SK-N-SH (cell line): ENCODE measurements at places on chromosomes 4 and X.

- no peaks in the 10 kb centered on the region for H3K27me3 ChIP-seq
- no peaks in the 10 kb centered on the region; the same call in 1 of the 2 replicates for H3K4me1 ChIP-seq
- no peaks in the 10 kb centered on the region for H3K36me3 ChIP-seq
- peak overlapping the region; percentile 22 for H3K27ac ChIP-seq
- no peak overlapping the region for H3K4me3 ChIP-seq
- no peak for DNase-seq
Measured at GRCh38 chr4:173998471-173999144, 284.9 kb downstream of the FBXO8 start.

DNA sequence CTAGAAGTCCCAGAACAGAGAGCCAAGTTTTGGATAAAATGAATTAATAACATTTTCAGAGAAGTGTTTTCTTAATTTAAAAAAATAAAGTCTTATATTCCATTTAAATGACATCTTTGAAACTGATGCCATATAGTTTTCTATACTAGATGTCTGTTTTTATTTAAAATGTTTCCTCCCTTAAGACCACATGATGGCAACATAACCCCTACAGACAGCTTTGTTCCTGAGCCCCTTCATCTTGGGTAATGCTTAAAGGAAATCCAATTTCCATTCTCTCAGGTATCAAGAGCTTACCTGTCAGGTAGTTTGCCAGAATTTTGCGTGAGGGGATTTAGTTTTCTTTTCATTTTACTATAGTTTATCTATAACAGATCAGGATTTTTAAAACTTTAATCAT is 181.4 kb upstream of the UGT8 start:
- no peaks in the 10 kb centered on the region for H3K36me3 ChIP-seq
- no peak overlapping the region for H3K4me3 ChIP-seq
- H3K27me3 ChIP-seq, result no peaks in the 10 kb centered on the region; the same call in 1 of the 2 replicates

DNA sequence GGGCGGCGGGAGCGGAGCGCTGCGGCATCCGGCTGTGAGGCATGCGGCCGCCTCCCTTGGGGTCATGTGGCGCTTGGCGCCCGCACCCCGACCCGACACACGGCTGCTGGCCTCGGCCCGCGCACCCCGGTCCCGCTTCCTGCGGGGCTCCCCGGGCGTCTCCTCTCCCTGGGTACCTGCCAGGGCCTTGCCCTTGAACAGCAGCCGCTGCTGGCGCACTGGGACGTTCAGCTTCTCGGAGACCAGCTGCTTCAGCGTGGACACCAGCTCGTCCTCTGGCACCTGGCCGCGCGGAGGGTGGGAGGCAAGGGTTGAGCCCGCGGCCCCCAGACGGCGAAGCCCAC is 391 bp downstream of the UBL4A start:
- H3K27me3 ChIP-seq, result 0 out of 2 replicates have a peak, but pooled peaks cover 10% of the 10 kb centered on the region
- peak overlapping the region; percentile 56 for H3K4me3 ChIP-seq

DNA sequence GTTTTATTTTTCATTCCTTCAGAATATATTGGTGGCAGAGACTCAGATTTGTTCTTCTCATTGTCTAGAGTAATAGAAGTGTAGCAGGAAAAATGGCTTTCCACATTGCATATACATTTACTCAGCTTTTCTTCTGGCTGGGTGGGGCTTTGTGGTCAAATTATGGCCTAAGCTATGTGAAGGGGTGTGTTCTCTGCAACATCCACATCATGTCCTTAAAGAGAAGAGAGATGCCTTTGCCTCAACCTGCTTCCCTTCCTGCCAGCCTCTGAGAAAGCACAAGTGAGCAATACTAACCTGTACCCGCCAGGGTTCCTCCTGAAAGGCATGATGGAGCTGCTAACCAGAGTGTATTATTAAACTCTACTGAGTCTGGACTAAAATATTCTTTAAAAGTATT is 695.6 kb upstream of the FAM241A start:
- no peak for DNase-seq
- no peaks in the 10 kb centered on the region for H3K4me1 ChIP-seq
- no peaks in the 10 kb centered on the region for H3K36me3 ChIP-seq
- no peak overlapping the region for H3K27ac ChIP-seq
- no peaks in the 10 kb centered on the region for H3K27me3 ChIP-seq
- H3K4me3 ChIP-seq, result no peak overlapping the region

- H3K27me3 ChIP-seq, result no peaks in the 10 kb centered on the region
- DNase-seq, result no peak
- H3K4me1 ChIP-seq, result no peaks in the 10 kb centered on the region
- no peaks in the 10 kb centered on the region for H3K36me3 ChIP-seq
- no peak overlapping the region for H3K27ac ChIP-seq
- no peak overlapping the region for H3K4me3 ChIP-seq
Measured at GRCh38 chrX:104135677-104136076, 21.1 kb downstream of the SLC25A53 start.

DNA sequence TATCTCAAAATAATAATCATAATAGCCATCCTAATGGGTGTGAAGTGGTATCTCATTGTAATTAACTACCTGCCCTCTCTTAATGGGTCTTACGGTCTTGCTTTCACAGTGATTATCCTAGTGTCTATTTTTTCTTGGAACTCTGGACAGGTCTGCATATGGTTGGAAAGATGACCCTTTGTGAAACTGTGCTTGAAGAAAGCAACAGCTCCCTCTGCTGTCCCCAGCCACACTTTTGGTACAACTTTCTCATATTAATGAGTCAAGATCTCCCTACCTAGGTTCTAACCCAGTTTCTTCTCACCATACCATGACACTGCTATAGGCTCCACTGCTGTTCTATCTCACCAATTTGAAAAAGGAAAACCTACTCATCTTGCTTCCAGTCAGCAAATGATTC is 2.4 kb downstream of the TFDP3 start:
- H3K27ac ChIP-seq, result no peak overlapping the region
- H3K36me3 ChIP-seq, result no peaks in the 10 kb centered on the region
- H3K4me3 ChIP-seq, result no peak overlapping the region
- no peaks in the 10 kb centered on the region for H3K27me3 ChIP-seq
- DNase-seq, result peak; percentile 40

- DNase-seq, result no peak
- no peak overlapping the region for H3K4me3 ChIP-seq
- H3K36me3 ChIP-seq, result peaks cover 26% of the 10 kb centered on the region
- H3K4me1 ChIP-seq, result no peaks in the 10 kb centered on the region
Measured at GRCh38 chrX:47239898-47240545, 7.2 kb downstream of the USP11 start.

DNA sequence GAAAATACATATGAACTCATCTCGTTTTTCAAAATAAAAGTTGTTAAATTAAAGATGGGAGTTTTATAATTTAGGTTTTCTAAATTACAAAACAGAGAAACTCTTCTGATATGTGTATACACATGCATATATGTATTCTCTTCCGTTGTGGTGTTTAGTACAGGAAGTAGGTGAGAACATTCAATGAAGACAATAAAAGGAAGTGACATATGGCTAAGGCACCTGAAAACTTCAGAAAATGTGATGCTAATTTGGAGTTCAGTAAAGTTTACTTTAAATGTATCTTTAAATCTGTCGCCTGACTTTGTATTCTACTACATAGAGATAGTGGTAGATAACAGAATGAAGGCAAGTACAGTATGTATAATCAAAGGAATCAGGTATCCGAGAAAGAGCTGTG is 33.5 kb upstream of the ITM2A start:
- no peak for DNase-seq
- H3K4me1 ChIP-seq, result no peaks in the 10 kb centered on the region
- no peak overlapping the region for H3K27ac ChIP-seq
- H3K27me3 ChIP-seq, result no peaks in the 10 kb centered on the region; the same call in 1 of the 2 replicates
- H3K36me3 ChIP-seq, result no peaks in the 10 kb centered on the region

DNA sequence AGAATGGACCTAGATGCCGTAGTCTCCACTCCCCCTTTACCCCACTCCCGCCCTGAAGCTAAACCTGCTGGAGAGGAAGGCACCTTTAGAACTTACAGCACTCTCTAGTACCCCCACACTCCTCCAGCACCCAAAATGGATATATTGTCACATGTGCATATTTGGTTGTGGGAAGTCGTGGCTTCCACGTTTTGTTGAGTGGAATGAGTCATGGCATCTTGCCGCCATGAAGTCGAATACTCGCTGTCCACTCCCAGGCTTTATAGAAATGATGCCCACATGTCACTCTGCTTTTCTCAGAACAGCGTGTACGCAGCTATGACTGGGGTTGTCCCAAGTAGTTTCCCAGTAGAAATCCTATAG is 545 bp downstream of the ABCE1 start:
- H3K36me3 ChIP-seq, result peaks cover 39% of the 10 kb centered on the region
- peak; percentile 41 for DNase-seq
- peak overlapping the region; percentile 65 for H3K4me3 ChIP-seq
- H3K4me1 ChIP-seq, result peaks cover 12% of the 10 kb centered on the region
- H3K27ac ChIP-seq, result peak overlapping the region; percentile 94
- no peaks in the 10 kb centered on the region for H3K27me3 ChIP-seq

GRCh38 chr4:89837385-89837992 is 528 bp upstream of the SNCA start:
- H3K4me3 ChIP-seq, result peak overlapping the region; percentile 84
- peak overlapping the region; percentile 40; the same call in 1 of the 2 replicates for H3K27ac ChIP-seq
- H3K4me1 ChIP-seq, result peaks cover 5% of the 10 kb centered on the region
- H3K36me3 ChIP-seq, result peaks cover 2% of the 10 kb centered on the region; the same call in 1 of the 2 replicates

DNA sequence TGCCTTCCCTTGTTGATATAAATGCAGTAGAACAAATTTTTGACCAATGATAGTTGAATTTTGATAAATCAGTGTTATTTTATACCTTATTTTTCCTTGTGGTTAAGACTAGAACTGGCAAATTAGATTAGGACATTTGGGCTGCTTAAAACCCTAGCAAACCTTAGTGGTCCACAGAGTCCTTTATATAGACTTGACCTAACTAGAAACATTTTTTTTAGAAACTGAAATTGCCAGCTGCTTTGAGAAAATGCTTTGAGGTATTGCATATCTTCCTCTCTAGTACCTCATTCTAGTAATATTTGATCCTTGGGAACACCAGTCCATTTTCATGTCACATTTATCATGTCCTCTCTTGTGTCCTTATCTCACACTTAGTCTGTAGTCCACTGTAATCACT is 580.3 kb downstream of the FSTL5 start:
- H3K27me3 ChIP-seq, result no peaks in the 10 kb centered on the region
- DNase-seq, result no peak
- no peak overlapping the region for H3K4me3 ChIP-seq
- no peaks in the 10 kb centered on the region; the same call in 1 of the 2 replicates for H3K4me1 ChIP-seq

DNA sequence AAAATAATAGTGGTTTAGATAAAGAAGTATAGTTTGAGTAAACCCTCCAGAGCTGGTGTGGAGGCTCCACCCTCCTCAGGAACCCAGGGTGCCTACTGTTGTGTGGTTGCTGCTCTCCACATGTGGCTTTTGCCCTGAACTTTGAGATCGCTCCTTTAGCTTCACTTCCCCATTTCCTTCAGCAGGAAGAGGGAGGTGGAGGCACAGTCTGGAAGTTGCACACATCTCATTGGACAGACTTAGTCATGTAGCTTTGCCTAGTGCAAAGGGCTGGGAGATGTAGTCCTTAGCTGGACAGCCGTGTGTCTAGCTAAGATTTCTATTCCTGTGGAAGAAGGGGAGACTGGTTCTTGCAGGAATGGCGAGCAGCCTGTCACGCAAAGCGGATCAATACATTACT is 37.9 kb downstream of the RGS12 start:
- H3K27ac ChIP-seq, result no peak overlapping the region
- H3K4me1 ChIP-seq, result no peaks in the 10 kb centered on the region
- H3K27me3 ChIP-seq, result no peaks in the 10 kb centered on the region
- no peak for DNase-seq

DNA sequence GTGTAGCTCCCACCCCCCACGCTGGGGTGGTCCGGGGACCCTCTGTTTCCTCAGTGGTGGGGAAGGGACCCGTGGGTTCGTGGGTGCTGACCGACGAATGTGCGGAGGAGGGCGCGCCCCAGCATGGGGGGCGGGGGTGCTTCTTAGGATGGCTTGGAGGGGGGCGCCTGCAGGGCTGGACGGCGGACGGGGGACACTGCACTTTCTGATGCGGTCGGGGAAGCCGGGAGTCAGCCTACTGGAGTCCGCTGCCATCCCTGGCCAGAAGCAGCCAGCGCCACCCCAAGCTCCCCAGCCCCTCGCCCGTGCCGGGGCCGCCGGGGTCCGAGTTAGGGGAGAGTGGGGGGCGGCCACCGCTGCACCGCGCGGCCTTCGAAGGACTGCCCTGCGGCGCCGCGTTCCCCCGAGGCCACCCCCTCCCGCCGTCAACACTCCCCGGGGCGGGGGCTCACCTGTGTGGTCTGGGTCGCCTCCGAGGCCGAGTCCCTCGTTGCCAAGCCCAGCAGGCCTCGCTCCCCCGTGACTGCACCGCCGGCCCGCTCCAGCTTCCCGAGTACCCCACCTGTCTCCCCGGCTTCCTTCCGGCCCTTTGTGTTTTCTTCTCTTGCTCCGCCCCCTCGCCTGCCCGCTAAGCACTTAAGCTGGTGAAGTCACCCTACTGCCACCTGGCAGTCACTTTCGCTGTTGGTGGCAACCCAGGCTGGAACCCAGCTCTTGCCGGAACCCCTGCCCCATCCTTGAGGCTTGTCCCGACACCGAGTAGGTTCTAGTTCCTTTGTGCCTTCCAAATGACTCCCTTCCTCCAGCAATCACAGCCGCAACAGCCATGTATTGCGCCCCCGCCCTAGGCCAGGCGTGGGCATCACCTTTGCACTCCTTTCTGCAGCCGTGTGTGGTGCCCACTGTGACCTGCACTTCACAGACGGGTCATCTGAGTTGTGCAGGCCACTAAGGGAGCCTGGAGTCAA is at the start of gene OCIAD2:
Gene OCIAD2 (minus strand): TSS at position 569 of the 968 bp plus-strand sequence. CDS start 2,225 bp downstream, outside the sequence.
- H3K27ac ChIP-seq, result peak within 1 kb of the TSS; percentile 72; the same call in 1 of the 2 replicates
- no peaks in the 10 kb centered on the region for H3K27me3 ChIP-seq
- peaks cover 17% of the 10 kb centered on the region for H3K4me1 ChIP-seq
- peaks cover 20% of the 10 kb centered on the region for H3K36me3 ChIP-seq
- peak within 1 kb of the TSS; percentile 82 for H3K4me3 ChIP-seq

DNA sequence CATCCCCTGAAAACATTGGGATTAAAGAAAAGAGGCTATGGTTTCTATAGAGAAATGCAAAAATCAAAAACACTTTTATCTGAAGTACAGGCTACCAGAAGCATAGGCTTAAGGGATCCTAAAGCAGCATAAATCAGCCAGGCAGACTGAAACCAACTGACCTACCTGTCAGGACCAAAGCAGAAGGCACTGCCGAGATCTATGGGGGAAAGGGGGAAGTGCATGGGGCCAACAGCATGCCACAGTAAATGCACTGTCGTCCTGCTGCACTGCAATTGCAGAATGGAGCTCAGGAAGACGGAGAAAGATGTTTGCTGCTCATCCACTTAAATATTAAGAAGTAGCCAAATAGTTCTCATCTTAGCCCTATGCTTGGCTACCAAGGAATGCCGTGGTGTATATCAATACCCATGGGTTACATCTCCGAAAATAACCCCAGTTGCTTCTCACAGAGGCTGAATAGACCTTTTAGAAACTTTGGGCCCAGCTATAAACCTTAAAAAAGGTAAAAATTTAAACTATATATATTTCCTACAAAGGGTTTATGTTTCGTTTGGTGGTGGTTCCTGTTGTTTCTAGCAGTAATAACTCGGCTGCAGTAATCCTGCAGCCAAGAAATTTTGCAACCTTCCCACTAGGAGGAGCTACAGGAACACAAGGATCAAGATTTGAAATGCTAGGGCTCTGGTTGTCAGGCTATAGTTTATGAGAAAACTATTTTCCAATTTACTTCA is 312.2 kb upstream of the DIAPH2 start:
- peak; percentile 38 for DNase-seq
- H3K27ac ChIP-seq, result no peak overlapping the region
- no peaks in the 10 kb centered on the region for H3K27me3 ChIP-seq
- H3K4me3 ChIP-seq, result no peak overlapping the region
- H3K36me3 ChIP-seq, result no peaks in the 10 kb centered on the region
- H3K4me1 ChIP-seq, result peaks cover 2% of the 10 kb centered on the region; the same call in 1 of the 2 replicates

- no peaks in the 10 kb centered on the region for H3K36me3 ChIP-seq
- H3K4me1 ChIP-seq, result no peaks in the 10 kb centered on the region
- peak overlapping the region; percentile 65 for H3K4me3 ChIP-seq
- DNase-seq, result peak; percentile 10
Measured at GRCh38 chrX:55452833-55453124, 852 bp downstream of the MAGEH1 start.
